ENCODE measurements at places on chromosomes 2 and 18.

- DNase-seq, result no peak
Measured at GRCh38 chr18:34965566-34965965, 75.6 kb upstream of the MAPRE2 start.

GRCh38 chr2:236498369-236498768 lies 71.3 kb upstream of the ACKR3 start:
- DNase-seq, result no peak

- no peak for DNase-seq
Measured at GRCh38 chr18:51943281-51943680, 396.7 kb upstream of the DCC start.

DNA sequence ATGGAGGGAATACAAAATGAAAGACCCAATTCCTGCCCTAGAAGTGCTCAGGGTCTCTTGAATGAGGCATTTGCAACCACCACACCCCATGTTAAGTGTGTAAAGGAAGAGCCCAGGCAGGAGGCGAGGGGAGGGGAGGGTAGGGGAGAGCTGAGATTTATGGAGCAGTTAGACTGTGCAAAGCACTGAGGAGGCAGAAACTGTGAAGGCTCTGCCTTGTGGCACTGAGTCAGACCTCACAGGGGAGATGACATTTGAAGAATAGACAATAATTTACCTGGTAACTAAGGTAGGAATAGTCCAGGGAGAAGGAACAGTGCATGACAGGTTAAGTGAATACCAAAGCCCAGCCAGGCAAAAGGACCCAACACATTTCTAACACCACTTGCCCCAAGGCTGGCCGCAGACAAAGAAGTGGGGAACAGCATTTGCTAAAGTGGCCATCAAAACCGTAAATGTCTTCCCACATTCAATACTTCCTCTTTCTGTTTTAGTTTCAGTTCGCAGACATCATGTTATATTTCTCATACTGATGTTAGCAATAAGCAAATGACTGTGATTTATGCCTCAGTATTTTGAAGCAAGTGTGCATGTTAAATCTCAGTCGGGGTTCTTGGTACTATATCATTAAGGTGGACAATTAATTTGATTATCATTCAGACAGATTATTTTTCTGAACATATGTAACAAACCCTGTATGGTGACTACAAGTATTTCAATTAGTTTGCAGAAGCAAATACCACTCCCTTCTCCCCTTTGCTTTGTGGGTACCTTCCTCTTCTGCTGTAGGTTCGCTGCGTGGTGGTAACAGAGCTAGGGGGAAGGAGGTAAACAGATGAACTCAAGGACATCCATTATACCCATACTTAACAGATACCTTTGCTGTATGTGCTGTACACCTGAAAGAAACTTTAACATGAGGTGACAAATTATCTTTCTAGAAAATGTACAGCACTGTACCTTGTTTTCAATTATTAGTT lies 27.5 kb downstream of the CDH20 start:
- no peak for DNase-seq

GRCh38 chr2:12857891-12858290 lies 141.2 kb downstream of the TRIB2 start:
- DNase-seq, result no peak
